ENCODE measurements at places on chromosomes 12 and 14.
A peak's percentile ranks its signal among the peaks of the same experiment; 100 is the strongest.

GRCh38 chr12:85356596-85357385 is 76.8 kb downstream of the ALX1 start:
- DNase-seq = no peak

GRCh38 chr12:115433014-115433634 is 749.1 kb upstream of the TBX3 start:
- DNase-seq = no peak

- DNase-seq = peak; percentile 78
Measured at GRCh38 chr12:94100990-94101737, 47.2 kb upstream of the PLXNC1 start.

GRCh38 chr14:69683971-69684370 is 72.6 kb downstream of the SUSD6 start:
- DNase-seq = no peak

DNA sequence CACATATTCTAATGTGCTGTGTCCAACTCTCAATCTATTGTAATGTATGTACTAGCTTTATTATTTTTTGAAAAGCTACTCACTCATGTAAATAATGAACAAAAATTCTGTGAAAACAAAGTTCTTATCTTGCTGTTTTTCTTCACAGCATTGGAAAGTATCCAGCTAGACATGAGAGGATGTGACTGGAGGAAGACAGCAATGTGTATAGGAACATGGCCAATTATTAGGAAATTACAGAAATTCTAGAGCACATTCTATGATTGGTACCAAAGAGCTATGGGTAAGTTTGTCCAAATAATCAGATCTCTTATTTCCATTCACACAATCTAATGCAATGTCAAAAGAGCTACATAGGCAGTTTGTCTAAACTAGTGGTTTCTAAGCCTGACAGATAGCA is 1100.2 kb downstream of the FSCB start:
- DNase-seq = no peak

DNA sequence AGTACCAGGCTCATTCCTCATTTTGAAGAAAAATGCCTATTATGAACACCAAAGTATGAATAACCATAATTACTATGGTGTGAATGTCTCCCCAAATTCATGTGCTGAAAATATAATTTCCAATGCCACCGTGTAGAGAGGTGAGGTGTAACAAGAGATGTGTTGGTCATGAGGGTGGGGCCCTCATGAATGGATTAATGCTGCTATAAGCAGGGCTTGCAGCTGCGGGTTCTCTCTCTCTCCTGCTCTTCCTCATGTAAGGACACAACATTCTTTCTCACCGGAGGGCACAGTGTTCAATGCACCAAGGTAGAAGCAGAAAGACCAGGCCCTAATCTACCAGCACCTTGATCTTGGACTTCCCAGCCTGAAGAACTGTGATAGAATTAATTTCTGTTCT is 70.0 kb downstream of the TMTC1 start:
- no peak for DNase-seq

Measured in CD4-positive, alpha-beta T cell treated with Interleukin-17A for 1 hour (primary cell).